Stimulated activated effector memory CD8-positive, alpha-beta T cell treated with anti-CD3 and anti-CD28 coated beads, Interleukin-12 subunit alpha, Interleukin-12 subunit beta, amount 100 ng/mL, for 72 hours (primary cell): ENCODE measurements at places on chromosomes 7 and 10.

GRCh38 chr10:59388671-59388976, 26.3 kb upstream of the FAM13C start:
- DNase-seq = no peak

- no peak for DNase-seq
Measured at GRCh38 chr7:74542558-74543117, 88.9 kb downstream of the GTF2IRD1 start.

- DNase-seq = no peak
Measured at GRCh38 chr10:85638797-85639196, 727.8 kb downstream of the GRID1 start.

DNA sequence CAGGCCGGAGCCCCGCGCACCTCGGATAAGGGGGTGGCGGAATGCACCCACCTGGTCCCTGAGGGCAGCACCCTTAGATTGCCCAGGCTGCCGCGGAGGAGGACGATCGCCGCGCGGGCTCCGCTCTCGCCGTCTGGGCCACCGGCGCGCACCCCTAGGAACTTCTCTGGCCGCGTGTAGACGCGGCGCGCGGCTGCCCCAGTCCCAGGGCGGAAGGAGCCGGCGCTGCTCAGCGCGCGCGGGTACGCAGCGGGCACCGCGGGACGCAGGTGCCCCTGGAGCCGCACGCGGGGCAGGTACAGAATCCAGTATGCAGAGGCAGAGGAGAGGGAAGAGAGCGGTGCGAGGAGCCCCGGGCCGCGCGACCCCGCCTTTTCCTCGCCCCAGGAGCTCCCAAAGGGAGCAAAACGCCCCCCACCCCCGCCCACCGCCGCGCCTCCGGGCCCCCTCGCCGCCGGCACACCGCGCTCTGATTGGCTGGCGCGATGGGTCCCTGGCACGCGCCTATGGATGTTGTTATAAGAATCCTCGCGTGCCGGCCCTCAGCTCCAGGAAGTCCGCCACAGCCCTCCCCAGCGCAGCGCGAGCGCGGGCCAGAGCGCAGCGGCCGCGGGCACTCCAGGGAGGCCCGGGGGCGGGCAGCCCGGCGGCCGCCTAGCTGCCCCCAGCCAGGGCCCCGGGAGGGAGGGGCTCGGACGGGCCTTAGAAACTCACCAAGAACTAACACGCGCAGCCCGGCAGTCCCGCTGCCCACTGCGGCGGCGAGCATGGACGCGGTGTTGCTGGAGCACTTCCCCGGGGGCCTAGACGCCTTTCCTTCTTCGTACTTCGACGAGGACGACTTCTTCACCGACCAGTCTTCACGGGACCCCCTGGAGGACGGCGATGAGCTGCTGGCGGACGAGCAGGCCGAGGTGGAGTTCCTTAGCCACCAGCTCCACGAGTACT, at the start of gene PTF1A:
PTF1A (plus strand) TSS at position 549 of the 948 bp plus-strand sequence; CDS start at position 768, 219 bp downstream.
- no peak for DNase-seq

DNA sequence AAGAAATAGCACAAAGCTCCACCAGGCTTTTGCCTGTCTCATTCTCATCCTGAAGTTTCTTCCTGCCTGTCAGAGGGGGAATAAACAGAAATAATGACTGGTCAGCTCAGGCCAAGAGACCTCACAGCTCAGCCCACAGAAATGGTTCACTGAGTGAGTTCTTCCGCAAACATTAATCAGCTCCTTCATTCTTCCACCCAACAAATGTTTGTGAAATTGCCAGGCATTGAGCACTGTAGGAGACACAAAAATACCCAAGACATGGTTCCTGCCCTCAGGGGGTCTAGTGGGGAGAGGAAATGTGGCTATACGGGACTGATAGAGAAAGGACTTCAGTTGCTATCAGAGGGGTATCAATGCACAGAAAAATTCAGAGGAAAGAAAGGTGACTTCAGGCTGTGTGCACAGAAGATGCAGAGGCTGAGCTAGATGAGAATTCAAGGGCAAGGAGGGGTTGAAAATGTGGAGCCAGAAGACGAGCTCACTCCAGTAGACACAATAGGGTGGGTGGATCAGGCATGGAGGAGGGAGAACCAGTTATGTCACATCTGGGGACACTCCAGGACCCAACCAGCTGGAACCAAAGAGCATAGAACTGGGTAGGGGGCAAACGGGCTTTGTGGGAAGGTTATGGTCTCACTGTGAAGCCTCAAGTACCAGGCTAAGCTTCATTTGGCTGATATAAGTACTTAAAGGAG, 20.9 kb downstream of the MYOF start:
- no peak for DNase-seq

GRCh38 chr7:110307776-110308175, 783.2 kb upstream of the LRRN3 start:
- DNase-seq = no peak

DNA sequence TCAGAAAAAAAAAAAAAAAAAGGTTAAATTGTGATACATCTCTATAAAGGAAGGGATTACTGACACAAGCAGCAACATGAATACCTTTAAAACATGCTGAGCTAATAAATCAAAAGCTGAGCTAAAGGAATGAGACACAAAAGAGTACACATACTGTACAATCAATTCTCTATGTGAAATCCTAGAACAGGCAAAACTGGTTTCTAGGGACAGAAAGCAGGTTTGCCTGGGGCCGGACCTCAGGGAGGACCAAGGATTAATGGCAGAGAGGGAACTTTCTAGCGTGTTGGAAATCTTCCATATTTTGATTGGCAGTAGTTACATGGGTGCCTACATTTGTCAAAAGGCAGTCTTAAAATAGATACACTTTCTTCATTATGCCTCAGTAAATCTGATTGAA, 52.5 kb downstream of the KLRG2 start:
- DNase-seq = no peak

DNA sequence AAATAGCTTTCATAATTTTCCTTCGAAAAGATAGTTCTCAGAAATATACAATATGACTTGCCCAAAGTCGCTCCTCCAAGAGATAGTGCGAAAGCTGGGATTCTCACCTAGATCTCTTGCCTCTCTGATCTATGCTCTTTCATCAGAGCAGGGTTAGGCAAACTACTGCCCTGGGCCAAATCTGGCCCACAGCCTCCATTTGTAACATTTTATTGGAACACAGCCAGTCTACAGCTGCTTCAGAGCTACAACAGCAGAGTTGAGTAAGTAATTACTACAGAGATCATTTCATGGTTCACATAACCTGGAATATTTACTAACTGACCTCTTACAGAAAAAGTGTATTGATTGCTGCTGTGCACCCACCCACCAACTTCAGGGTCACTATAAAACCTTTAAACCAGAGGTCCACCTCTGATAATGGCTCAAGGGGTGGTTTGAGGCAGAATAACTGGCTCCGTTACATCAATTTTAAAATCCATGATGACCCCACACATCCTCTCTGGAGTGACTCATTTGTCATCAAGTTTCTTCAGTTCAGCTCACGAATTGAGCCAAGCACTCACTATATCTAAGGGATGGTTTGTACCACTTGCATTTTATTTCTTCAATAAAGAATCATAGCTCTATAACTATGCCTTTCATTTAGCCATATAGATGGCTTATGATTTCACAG, 1019.0 kb downstream of the XPNPEP1 start:
- no peak for DNase-seq

DNA sequence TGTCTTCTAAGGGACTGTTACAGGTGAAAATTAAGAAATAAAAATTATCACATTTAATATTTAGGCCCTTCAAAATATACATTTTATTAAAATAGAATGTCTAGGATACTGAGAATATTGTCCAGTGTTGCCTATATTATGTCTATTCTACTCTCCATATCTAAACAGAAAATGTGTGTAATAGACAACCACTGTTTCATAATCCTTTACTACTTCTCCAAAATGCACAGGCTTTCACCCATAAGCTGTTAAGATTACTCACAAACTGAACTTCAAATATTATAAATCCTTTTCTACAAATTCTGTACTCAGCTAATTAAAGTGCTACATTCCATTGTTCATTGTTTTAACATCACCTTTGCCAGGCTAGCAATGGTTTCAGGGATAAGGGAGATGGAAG, 56.7 kb upstream of the TFEC start:
- DNase-seq = no peak

GRCh38 chr10:112282086-112282485, 1.1 kb upstream of the TECTB start:
- no peak for DNase-seq

DNA sequence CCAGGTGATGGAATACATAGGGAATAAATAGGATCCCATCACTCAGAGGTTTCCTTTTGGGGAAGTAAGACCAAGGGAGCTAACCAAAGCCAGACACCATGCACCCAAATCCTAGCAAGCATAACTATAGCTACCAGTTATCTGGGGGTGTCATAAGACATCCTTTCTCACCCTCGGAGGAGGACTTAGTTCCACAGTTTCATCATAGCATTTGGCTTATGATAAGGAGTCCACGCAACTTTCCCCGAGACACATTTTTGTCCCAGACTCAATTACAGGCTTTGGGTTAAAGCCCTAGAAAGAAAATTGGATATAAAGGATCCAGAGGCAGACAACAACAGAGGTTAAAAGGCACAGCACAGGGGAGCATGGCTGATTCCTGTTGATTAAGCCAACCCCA, 442.9 kb downstream of the HTR7 start:
- no peak for DNase-seq

GRCh38 chr7:86978808-86979506, 80.5 kb downstream of the ELAPOR2 start:
- no peak for DNase-seq

DNA sequence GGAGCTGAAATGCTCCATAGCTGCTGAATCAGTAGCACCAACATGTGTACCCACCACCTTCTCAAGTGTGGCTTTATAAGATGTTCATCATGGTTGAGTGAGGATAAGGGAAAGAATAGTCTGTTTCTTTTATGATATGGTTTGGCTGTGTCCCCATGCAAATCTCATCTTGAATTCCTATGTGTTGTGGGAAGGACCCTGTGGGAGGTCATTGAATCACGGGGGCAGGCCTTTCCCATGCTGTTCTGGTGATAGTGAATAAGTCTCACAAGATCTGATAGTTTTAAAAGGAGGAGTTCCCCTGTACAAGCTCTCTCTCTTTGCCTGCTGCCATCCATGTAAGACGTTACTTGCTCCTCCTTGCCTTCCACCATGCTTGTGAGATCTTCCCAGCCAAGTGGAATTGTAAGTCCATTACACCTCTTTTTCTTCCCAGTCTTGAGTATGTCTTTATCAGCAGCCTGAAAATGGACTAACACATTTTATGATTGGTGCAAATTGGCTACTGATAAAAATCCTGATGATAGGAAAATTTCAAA, 799.9 kb downstream of the TNS3 start:
- no peak for DNase-seq

DNA sequence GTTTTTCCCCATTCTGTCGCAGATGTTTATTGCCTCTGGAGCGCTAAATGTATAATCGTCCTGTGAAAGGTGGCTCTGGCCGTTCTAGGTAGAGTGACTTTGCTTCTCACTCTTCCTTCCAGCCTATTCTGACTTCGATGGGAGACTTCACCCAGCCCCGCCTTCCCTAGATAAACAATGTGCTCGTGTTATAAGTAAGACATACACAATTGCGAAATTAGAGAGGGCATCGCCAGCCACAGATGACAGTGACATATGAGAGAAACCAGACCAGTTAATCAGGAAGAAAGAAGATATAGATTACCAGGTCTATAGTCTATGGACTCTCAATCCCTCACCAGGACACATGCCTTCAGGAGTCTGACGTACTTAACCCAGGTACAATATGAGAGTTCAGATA, 1050.5 kb upstream of the AUTS2 start:
- no peak for DNase-seq

GRCh38 chr10:126930883-126931503, 25.8 kb downstream of the DOCK1 start:
- no peak for DNase-seq

GRCh38 chr7:87709258-87709657, 81.1 kb downstream of the RUNDC3B start:
- no peak for DNase-seq

- no peak for DNase-seq
Measured at GRCh38 chr10:26048756-26049155, 114.7 kb downstream of the MYO3A start.

- no peak for DNase-seq
Measured at GRCh38 chr10:95508730-95509129, 52.4 kb downstream of the SORBS1 start.

DNA sequence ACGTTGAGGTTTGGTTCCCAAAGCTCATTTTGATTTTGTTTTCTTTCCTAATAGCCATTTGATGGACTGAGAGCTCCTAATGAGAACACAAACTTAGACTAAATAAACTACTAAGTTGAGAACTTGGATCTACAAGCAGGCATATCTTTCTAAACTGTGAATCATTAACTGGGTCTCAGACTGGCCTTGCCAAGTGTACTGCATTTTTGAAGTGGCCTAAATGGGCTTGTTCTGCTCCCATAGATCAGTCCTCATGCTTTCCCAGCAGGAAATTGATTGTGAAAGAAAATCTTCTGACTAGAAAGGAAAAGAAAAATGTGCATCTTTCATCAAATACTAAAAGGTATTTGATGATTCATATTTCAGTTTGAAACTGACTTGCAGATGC, 46.7 kb upstream of the RBM33 start:
- DNase-seq = no peak

DNA sequence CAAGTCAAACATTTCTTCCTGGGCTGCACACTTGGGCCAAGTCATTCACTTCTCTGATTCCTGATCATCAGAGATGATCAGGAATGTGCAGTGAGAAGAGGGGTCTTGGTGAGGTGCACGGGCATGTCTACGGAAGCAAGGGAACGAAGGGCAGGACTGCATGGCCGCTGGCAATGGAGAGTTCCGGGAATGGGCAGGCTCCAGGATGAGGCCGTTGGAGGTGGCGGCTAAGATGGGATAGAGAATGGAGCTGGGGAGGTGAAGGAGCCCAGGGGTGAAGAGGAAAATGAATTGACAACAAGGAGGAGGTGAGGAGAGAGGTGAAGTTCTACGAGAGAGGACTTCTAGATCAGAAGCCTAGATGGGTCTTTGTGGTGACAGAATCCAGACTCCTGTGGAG, 260.0 kb downstream of the GRID1 start:
- DNase-seq = no peak

DNA sequence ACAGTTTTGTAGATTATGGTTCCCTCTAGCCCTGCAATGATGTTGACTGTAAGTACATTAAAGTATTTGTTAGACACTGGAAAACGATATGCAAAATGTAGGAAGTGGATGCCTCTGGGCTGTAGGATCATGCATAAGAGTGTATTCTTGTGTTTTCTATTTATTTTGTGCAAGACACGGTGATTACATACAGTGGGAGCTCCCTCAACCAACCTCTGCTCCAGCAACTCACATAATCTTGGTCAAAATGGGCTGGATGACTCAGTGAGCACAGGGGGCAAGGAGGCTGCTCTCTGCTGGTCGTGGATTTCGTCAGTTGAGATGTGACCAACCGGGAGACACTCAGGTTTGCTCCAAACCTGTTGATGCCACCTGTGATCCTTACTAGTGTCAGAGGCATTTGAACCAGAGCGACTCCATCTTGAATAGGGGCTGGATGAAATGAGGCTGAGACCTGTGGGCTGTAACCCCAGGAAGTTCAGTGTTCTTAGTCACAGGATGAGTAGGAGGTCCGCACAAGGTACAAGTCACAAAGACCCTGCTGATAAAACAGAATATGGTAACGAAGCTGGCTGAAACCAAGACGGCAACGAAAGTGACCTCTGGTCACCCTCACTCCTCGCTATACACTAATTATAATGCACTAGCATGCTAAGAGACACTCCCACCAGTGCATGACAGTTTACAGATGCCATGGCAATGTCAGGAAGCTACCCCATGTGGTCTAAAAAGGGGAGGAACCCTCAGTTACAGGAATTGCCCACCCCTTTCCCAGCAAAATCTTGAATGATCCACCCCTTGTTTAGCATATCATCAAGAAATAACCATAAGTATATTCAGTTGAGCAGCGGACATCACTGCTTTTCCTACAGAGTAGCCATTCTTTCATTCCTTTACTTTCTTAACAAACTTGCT, 56.4 kb upstream of the FAM20C start:
- no peak for DNase-seq
